ENCODE measurements at places on chromosomes 1 and 21.

DNA sequence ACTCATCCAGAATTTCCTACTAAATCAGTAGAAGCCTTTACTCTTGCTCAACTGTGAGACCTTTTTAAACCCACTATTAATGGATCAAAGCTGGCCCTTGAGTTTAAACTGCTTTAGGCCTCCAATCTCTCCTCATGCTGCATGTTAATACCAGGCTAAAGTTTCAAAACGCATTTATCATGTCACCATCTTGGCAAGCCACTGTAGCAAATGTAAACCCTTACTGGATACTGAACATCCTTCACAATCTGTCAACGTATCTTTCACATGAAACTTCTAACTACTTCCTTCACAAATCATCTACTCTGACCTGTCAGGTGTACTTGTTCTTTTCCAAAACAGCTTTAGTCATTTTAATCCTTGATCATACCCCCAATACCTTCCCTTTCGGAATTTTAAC, 3.0 kb downstream of the PAXBP1 start:
- no peak for DNase-seq

DNA sequence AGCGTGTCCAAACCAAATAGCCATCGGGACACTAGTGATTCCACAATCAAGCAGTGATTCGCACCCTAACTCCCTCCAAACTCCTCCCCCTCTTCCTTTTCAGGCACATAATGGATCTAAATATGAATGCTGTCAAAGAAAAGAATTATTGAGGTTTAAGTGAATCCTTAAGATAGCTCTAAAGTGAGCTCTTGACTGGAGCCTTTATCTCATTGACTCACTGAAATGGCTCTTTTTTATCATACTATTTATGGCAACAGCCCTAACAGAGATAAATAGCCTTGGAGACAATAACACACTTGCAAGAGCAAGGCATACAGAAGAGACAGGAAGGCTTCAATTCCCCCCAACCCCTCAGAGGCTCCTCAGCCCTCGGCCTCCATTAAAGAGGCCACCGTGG, 143.3 kb downstream of the PLXNA2 start:
- DNase-seq, result no peak

GRCh38 chr1:28812669-28813468, 899 bp downstream of the OPRD1 start:
- no peak for DNase-seq

- DNase-seq, result peak; percentile 77
These were observed 923 bp upstream of the IFNGR2 start for GRCh38 chr21:33402001-33402979.

DNA sequence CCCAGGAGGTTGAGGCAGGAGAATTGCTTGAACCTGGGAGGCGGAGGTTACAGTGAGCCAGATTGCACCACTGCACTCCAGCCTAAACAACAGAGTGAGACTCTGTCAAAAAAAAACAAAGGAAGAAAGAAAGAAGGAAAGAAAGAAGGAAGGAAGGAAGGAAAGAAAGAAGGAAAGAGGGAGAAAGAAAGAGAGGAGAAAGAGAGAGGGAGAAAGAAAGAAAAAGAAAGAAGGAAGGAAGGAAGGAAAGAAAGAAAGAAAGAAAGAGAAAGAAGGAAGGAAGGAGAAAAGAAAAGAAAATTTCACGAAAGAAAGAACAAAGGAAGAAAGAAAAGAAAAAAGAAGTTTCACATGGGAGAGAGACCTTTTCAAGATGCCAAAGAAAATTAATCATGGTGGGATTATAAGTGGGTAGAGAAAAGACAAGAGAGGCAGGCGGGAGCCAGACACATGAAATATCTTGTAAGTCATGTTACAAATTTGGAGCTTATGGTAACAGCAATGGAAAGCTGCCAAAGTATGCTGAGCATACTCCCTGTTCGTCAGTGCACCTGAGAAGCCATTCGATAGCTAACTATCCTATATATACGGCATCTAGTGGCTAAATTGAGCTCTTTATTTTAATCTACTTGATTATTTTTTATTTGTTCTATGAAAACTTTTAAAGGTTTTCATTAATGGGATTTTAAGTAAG, 41.3 kb upstream of the TNFSF4 start:
- no peak for DNase-seq

DNA sequence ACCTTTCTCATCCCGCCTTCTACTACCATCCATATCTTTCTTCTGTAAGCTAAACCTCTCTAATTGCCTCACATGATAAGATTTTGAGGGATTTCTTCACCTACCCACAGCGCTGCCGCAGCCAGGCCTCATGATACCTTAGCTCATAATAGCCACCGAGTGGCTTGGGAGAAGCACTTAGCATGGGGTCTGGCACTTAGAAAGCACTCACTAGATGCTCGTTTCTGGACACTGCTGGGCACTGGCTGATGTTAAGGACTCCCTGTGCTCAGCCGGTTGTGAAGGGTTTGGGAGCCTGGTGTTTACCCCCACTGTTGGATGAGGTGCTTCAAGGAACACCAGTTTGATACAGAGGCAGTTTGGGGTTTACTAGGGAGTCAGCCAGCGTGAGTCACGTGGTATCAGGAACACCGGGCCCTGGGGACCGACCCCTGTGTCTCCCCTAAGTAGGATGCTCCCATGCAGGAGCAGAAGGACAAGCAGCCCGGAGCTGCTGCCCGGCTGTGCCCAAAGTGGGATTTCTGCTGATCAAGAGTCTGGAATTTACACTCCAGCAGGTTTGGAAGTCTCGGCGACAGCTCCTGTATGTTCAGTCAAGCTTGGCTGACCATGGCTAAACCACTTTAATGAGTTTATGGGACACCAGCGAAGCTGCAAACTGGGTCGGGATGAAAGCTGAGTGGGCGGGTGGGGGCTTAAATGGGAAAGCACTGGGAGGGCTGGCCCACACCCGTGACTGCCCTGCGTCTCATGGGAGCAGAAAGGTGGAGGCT, 63.3 kb downstream of the GALNT2 start:
- no peak for DNase-seq

DNA sequence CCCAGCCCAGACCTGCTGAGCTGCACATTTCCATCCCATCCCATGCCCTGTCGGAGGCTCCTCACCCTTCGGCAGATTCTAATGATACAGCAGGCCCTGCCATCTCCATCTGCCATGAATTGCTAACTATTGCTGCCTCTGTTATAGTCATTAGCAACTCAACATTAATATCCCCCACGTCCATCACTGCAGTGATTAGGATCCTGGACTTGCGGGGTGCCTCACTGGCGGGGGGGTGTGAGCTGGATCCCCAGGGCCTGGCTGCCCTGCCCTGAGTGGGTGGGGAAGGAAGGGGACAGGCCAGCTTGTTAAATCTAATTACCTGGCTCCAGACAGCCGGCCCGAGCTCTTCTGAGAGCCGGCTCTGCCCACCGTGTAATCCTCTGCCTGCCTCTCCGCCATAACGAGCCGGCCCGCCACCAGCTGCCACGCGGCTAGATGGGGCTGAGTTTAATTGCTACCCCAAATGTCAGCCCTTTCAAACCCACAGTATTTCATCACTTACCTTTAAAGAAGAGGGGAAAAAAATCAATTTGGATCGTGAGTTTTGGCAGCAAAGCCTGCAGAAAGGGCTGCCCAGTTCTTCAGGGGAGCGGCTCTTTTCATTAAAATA, 227.3 kb upstream of the CSF3R start:
- no peak for DNase-seq

DNA sequence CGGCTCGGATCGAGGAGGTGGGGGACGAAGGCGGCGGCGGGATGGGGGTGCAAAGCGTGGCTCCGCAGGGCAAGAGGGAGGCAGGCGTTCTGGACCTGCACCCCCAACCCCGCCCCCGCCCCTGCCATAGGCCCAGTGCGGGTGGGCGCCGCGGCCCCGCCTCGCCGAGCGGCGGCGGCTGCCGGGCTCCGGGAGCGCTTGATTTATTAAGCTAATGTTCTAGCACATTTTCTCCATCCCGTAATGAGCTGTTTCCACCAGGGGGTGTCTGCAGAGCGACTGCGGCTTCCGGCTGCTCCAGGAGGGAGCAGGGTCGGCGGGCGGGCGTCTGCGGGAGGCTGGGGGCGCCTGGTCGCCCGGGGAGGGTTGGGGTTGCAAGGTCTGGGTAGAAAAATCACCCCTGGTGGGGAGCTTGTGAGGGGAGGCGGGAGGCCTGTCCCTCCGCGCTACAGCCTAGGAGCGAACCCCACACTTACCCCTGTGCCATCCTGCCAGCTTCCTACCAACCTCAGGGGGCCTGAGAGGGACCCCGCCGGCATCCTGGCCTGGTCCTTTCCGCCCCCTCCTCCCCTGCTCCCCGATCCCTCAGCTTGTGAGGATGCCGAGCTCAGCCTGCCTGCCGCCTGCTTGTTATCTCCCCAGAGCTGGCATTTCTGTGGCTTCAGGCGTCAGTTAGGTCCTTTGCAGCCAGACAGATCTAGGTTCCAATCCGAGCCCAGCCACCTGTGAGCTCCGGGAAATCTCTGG, 48.5 kb upstream of the ACOT11 start:
- peak; percentile 90 for DNase-seq

DNA sequence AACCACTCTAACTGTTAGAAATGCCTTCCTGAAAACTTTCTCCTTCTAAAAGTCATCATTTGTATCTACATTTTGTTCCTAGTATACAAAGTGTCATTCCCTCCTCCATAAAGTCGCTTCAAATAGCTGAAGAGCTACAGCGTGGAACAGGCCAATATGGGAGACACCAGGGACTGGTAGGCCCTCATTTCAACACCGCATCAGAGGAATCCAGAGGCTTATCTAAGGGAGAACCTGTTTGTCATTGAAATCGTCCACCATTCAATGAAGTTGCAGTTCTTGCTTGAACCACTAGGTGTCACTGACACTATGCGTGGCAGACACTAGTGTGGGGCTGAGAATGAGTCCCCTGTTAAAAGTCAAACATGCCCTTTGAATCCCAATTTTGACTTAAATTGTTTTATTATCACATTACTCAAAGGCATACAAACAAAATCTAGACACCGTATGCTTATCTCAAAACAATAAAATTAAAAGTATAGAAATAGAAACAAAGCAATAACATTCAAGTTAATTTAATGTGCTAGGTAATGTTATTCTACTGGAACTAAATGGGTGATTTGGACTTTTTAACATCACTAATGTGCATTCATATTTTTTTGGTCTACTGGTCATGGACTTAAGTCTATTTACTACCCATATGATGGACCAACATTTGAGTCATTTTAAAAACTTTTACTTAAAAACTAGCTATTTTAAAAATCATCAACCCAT, 182.3 kb downstream of the FCRL5 start:
- DNase-seq, result peak; percentile 85

- no peak for DNase-seq
These were observed 4.6 kb downstream of the LRRC3 start for GRCh38 chr21:44459712-44460440.

DNA sequence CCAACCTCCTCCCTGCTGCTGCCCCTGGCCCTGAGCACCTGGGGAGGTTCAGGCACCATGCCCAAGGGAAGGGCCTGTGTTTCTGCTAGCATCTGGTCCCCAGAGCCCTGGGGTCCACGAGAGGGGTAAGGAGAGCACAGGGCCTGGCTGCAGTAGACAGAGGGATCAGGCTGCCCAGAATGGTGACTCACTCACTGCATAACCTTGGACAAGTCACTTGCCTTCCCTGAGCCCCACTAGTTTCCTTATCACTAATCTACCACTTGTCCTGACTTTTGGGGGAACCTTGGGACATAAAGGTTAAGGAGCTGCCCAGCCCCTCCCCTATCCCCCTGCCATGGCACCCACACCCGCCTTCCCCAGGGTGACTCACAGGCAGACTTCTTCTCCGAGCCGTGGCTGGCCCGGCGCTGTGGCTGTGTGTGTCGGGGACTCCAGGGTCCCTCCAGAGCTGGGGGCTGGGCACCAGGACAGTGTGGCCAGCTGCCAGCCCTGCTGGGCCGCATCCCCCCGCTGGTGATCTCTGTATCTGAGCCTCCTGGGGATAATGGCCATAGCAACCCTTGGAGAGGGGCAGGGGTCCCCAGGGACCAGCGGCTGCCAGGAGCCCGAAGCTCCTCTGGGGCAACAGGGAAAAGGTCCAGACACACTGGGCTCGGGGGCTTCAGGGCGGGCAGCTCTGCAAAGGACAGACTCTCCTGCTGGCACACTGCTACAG, 4.0 kb downstream of the ARHGEF19 start:
- no peak for DNase-seq

- peak; percentile 100 for DNase-seq
These were observed at the start of gene PAFAH2 for GRCh38 chr1:25997828-25998761. TSS of gene PAFAH2 (minus strand) at chr1:25998063. CDS start at chr1:25990816, 7,247 bp downstream.

- no peak for DNase-seq
These were observed 83.4 kb downstream of the MAB21L3 start for GRCh38 chr1:116194568-116194967.

- no peak for DNase-seq
These were observed 23.9 kb upstream of the MEF2D start for GRCh38 chr1:156524481-156524869.

- DNase-seq, result no peak
These were observed 101.1 kb downstream of the CDC7 start for GRCh38 chr1:91601554-91602376.

GRCh38 chr1:12005488-12006166, 13.7 kb upstream of the MIIP start:
- DNase-seq, result no peak

DNA sequence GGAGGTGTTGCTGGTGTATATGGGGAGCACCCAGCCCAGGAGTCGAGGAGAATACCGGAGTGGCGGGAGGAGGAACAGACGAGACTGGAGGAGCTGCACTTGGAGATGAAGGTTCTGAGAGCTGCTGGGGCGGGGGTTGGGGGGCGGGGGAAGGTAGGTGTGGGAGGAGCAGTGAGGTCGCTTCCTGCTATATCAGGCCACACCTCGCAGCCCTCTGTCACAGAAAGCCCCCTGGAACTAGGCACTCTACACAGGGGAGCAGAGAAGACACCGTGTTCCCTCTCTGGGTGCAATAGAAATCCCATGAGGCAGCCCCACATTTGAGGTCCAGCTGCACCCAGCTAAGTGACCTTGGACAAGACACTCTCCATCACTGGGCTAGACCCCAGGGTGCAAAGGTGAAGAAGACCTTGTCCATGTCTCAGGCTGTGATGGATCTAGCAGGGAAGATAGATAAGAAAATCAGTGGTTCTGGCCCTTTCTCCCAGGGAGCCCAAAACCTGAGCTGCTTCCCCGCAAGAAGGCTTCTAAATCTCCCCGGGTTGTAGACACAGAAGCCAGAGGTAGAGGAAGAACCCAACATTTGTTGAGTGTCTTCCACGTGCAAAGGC, 155.8 kb upstream of the EDN2 start:
- no peak for DNase-seq

DNA sequence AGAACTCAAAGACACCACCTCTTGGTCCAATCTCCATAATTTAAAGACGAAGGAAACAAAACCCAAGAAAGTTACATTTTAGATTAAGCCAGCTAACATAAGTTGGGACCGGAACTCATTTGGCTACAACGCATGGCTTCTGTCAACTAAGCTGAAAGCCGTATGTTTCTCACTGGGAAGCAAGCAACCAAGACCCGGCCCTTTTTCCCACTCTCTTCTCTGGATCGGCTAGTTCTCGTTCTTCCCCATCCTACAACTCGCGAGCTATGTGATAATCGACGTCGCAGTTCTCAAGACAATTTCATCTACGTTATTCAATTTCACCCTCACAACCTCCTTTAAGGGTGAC, 601 bp downstream of the CCT8 start:
- DNase-seq, result peak; percentile 47

GRCh38 chr1:159141584-159142390, 29.6 kb upstream of the CADM3 start:
- peak; percentile 75 for DNase-seq

GRCh38 chr1:86696522-86696921, 7.9 kb upstream of the SH3GLB1 start:
- no peak for DNase-seq

All from GM23338 (cell line).